ENCODE measurements at places on chromosomes 4 and X.

GRCh38 chr4:22764183-22764582, 71.4 kb downstream of the GBA3 start:
- no peak for DNase-seq

- DNase-seq: no peak
Observed at GRCh38 chr4:125091-125771, 930 bp downstream of the ZNF718 start.

DNA sequence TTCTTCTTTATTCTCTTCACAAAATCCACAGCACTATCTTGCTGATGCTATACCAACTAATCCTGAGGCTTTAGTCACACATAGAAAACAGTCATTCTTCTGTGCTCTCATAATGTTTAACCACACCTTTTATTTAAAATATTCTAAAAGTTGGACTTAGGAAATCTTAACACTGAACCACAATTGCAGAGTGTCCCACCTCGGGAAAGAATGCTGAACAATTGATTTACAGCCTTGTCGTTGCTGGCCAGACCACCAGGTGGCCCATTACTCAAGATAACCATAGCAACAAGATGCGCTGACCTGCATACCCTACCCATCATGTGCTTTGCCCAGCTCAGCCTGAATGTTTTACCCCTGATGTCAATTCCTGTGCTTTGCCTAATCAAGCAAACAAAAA, 100.8 kb downstream of the ARSJ start:
- DNase-seq: no peak

DNA sequence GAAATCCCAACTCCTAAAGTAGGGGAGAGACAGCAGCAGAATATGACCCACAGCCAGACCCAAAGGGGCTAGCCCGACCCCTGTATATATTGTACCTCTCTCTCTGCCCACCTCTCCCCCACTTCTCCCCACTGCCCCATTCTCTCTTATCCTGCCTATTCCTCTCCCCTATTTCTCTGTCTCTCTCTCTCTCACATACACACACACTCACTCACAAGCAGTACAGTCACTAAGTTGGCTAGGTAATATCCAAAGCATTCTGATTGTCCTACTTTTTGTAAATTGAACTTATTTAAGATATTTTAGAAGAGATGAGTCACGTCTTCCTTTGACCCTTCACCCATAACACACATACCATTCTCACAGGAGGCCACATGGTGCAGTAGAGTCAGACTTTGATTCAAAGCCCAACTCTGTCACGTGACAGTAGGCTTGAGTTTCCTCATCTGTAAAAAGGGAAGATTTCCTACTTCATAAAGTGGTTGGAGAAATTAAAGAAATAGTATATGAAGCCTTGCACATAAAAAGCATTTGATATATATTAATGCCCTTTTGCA, 29.5 kb downstream of the SRPX2 start:
- no peak for DNase-seq

- DNase-seq: no peak
Observed at GRCh38 chr4:37602454-37603069, 83.6 kb downstream of the RELL1 start.

DNA sequence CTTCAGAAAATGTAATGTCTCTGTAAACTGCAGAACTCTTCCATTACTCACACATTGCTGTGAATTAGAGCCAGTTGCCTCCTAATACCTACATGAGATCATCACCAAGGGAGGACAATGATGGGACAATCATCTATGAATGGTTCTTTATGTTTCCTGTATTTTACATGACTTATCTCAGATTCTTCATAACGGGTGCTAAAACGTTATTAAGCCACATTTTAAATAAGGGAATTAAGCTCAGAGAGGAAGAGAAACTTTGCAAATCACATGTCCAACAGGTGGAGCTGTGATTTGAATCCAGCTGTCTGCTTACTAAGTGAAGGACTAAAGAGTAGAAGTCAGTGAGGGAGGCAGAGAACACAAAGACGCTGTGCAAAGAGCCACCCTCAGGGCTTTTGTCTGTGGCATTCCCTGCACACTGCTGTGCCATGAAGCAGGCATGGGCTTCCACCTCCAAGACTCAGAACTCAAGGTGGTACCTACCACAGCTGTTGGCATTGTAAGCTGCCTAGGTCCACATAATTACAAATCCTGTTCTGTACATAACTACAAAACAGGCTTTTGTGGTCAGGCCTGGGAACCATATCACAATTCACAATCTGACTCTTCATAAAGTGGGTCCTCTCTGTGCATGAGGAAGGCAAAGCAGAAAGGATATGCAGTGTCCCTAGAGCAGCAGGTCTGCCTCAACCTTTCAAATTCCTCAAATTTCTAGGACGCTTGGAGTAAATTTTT, 12.8 kb downstream of the TBC1D9 start:
- no peak for DNase-seq

- no peak for DNase-seq
Observed at GRCh38 chr4:14582677-14583076, 419.6 kb upstream of the CPEB2 start.

DNA sequence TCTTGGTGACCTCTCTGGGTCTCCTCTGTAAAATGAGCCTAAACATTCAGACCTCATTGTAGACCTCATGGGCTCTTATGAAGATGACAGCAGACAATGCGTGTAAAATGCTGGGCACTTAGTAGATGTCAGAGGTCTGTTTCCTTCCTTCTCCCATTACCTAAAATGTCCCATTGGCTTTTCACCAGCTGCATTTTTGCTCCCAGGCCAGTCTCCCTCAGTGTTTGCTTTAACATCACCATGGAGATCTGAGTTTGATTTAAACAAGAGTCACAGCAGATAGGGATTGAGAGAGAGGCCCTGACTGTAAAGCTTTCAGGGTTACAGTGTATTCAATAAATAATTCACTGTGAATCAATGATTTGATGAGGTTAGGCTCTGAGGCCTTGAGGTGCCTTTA, 24.3 kb downstream of the PSAPL1 start:
- no peak for DNase-seq

DNA sequence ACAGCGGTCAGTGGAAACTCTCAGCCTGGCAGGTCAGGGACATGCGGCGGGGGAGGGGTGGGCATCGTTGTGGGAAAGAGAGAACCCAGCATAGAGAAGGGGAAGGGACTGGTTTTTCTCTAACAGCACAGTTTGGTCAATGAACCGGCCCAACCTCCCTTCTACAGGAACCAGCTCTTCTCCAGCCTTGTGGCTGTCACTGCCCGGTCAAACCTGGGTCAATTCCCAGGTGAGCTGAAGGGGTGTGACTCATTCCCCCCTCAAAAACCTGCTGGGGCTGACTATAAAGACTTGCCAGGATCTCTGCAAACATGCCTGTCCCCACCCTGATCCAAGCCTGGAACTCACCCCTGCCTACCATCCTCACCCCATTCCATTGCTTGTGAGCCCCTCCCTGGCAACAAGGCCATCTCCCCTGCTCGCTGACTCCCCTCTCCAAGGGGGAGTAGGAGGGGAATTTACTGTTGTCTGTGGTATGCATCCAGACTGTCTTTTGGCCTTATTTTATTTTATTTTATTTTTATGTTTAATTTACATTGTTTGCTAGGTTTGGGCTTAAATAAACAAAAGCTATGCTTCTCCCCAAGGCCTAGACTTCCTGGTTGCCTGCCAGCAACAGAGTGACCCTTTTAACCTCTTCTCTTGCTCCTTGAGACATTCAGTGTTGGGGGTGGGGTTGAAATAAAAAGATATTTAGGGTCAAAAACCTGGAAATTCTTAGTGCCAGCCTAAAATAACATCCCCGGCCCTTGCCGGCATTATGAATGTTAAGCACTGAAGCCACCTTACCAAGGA, 49.6 kb downstream of the TSC22D3 start:
- no peak for DNase-seq

GRCh38 chr4:155943605-155944291, 9.9 kb downstream of the CTSO start:
- no peak for DNase-seq

DNA sequence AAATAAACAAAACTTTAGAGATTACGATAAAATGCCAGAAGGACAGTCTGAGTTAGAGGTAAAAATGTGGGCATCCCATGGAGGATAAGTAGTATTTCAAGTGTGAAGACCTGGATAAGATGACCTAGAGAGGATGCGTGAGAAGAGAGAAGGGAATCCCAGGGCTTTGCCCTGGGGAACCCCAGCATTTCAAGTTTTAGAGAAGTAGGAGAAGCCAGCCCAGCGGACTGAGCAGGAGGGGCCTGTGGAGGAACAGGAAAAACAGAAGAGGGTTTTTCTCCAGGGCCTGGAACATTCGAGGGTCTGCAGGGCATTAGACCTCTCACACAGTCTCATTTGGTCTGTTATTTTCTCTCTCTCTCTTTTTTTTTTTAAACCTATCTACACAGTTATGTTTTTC, 2.9 kb upstream of the CFP start:
- no peak for DNase-seq

DNA sequence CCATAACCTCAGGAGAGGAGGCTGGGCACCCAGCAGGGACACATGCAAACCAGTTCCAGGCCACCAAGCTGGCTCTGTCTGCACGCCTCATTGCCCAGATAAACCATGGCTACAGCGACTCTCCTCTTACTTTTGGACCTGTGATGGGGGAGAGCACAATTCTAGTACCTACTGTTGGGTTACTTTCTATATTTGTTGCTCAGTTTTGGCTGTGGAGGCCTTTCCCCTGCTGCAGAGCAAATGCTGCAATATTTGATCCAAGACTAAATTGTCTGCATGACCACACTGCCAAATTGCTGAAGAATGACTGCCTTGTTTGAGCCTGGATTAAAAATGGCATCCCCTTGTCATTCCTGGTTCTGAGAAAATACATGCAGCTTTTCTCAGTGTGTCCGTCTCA, 253.5 kb downstream of the ARHGAP10 start:
- DNase-seq: no peak

GRCh38 chr4:66300336-66300934, 630.1 kb upstream of the EPHA5 start:
- no peak for DNase-seq

GRCh38 chr4:89289312-89289711, 18.3 kb downstream of the GPRIN3 start:
- no peak for DNase-seq

GRCh38 chr4:152778656-152779512, 646 bp downstream of the TIGD4 start:
- DNase-seq: no peak

DNA sequence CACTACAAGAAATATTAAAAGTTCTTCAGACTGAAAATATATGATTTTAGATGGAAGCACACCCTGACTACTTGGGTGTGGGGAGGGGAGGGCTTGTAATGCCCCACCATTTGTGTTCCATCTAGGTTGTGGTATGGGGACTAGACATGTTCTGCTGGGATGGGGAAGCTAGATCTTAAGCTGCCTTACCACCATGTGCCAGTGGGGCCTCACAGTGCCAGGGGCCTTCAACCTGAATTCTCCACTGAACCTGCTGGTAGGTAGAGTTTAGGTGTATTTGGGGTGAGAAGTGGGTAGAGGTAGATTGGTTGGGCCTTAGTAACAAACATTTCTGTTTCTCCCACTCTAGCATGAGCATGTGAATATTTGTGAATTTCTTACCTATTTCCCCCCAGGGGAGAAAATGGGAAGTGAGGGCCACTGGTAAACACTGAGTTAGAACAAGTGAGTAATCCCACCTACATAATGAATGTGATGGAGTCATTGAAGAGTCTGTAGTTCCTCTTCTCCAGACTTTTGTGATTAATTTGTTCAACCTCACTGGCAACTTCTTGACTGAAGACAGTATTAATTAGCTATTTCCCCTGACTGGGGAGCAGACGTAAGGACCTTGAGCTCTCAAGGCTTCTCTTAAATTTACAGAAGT, 44.0 kb downstream of the BRCC3 start:
- DNase-seq: no peak

DNA sequence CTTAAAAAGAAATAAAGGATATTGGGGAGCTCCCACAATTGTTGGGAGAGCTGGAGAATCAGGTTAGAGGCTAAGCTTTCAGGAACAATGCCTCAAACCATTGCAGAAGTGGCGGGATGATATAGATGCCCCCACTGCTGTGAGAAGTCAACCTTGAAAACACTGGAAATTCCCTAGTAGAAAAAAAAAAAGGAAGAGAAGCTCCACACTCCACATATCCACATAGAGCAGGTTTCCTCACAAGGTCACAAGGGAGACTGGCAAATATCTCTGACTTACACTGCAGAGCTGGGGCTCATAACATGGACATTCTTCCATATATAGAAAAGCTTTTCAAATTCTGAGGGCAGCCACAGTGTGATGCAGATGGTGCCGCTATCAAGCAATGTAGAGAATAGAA, 22.7 kb upstream of the OGT start:
- DNase-seq: no peak

GRCh38 chr4:5488413-5488812, 219.9 kb downstream of the EVC2 start:
- DNase-seq: no peak

DNA sequence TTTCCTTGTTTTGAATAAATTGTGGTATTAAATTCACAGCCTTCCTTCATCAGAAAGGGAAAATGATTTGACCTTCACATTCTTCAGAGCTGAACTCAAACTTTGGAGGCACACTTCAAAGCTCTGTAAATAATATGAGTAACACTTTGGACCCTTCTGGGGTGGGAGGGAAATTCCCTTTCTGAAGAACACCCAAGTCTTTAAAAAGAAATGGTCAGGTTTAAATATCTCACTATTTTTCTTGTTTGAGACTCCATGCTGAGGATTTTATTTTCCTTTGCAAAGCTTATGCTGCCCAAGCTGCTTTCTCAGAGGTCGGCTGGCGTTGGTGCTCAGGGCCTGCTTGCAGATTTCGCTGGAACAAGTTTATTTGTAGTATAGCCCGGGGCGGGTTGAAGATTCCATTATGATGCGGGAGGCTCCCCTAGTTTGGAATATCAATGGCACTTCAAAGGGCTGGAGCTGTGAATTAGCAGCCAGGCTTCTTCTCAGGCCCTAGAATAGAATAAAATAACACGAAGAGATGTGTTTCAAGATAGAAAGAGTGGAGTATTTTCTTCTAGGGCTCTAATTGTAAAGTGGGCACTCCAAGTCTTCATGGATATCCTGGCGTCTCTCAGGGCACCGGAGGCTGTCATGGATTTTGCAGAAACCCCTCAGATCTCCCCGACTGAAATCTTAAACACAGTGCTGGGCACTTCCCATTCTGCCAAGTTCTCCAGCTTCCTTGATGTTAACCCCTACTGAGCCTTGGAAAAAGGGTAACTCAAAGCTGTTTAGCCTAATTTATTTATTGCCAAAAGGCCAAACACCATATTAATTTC, 315.6 kb downstream of the GPAT3 start:
- DNase-seq: no peak

GRCh38 chr4:1172228-1172851, at the start of gene SPON2:
TSS of gene SPON2 (minus strand) at chr4:1172583.
- DNase-seq: no peak

DNA sequence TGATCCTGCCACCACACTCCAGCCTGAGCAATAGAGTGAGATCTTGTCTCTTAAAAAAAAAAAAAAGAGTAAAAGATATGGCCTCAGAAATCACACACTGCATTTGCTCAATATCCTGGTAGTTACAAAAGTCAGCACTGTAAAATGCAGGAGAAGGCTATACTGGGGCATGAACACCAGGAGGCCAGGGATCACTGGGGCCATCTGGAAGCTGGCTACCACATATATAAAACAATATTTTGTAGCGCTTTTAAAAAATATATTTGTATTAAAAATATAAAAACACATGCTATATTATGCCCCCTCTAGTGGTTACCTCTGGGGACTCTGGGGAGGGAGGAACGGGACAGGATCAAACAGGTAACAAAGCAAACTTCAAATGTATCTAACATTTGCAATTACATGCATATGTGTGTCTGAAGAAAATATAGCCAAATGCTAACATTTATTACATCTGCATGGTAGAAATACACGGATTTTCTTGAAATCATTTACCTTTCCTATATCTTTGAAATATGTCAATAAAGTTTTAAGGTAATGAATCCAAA, 4.0 kb downstream of the C4orf46 start:
- no peak for DNase-seq

- DNase-seq: no peak
Observed at GRCh38 chr4:176760471-176760870, 32.3 kb downstream of the VEGFC start.

Data from NCI-H1930 (cell line).